ENCODE measurements at places on chromosomes 13 and 19.

DNA sequence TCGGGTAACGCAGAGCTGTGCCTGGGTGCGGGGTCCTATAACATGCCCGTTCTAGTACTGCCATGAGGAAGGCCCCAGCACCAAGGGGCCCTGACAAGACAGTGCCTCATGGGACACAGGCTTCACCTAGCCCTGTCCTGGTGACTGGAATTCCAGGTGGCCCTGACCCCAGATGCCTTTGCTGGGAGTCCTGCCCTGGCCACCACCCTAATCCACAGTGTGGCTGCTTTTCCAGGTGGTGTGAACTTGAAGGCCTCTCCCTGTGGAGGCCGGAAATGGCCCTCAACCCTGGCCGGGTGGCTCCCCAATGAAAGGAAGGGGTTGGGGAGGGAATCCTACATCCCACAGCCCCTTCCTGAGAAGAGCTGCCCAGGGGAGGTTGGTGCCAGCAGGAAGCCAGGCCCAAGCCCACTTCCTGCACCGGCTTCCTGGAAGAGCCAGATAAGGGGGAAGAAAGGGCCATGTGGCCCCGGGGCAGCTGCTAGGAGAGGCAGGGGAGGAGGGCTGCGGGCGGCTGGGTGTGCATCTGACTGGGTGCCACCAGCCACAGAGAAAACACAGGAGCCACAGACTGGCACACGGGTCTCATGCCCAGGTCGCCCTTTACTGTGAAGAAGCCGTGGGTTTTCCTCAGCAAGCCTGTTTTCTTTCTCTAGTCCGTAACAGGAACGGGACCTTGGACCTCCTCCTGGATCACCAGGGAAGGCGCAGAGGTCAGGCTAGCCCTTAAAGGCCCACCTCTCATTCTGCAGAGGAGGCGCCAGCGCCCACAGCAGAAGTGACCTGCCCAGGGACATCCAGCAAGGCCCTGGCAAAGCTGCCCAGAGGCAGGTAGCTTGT, 4.7 kb downstream of the LSM4 start:
- H3K27me3 ChIP-seq: no peaks in the 10 kb centered on the region
- ATAC-seq: peak; percentile 47
- H3K4me3 ChIP-seq: peak overlapping the region; percentile 92
- H3K4me1 ChIP-seq: peaks cover 26% of the 10 kb centered on the region
- peak overlapping the region; percentile 92 for H3K27ac ChIP-seq

DNA sequence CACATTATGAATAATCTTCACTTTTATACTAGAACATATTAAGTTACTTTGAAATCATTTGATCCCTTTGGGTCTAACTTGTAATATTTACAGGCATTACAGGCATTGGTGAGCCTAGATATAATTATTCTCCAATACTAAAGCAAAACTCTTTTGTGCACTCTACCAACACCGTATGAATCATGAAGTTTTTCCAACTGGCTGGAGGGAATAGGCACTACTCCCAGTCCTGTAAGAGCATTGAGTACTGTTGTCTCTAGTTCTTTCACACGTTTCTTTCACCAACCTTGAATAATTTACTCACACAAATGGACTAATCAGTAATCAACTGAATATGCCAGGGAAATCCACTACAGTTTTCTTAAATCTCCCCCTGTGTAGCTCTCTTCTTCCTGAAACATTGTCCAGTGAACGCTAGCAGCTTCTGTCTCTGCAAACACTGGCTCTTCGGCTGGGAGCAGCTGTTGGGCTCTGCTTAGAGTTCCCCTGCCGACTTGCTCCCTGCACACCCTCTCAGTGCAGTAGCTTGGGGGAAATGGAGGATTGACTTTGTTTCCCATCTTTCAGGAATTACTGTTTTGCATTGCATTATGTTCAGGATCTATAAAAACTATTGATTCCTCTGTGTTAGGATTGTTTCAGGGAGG, 476.7 kb downstream of the RFC3 start:
- no peaks in the 10 kb centered on the region for H3K4me1 ChIP-seq
- no peak for ATAC-seq
- no peaks in the 10 kb centered on the region for H3K36me3 ChIP-seq
- H3K4me3 ChIP-seq: no peak overlapping the region
- H3K27me3 ChIP-seq: no peaks in the 10 kb centered on the region
- H3K27ac ChIP-seq: no peak overlapping the region

GRCh38 chr13:66578305-66578704, 651.8 kb downstream of the PCDH9 start:
- no peaks in the 10 kb centered on the region for H3K36me3 ChIP-seq
- H3K4me3 ChIP-seq: no peak overlapping the region
- ATAC-seq: no peak

DNA sequence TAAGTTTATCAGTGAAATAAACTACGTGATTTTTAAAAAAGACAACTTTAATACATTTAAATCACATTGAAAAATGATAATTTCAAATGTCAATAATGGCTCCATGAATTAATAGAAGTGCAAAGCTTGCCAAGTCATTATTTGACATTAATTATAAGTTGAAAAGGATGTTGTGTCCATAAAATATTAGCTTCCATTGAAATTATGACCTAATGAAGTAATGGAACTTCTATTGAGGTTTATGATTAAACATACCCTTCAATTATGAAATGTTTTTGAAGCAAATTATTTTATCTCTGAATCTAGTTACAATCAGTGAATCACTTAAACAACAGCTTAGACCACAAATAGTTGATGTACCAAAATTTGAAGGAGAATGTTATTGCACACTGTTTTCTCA, 144.2 kb downstream of the SLITRK6 start:
- H3K27me3 ChIP-seq: no peaks in the 10 kb centered on the region
- H3K4me1 ChIP-seq: no peaks in the 10 kb centered on the region
- H3K27ac ChIP-seq: no peak overlapping the region
- H3K4me3 ChIP-seq: no peak overlapping the region
- no peaks in the 10 kb centered on the region for H3K36me3 ChIP-seq

GRCh38 chr13:27151798-27152599, 19.6 kb downstream of the USP12 start:
- peaks cover 38% of the 10 kb centered on the region for H3K4me1 ChIP-seq
- peak overlapping the region; percentile 16 for H3K27ac ChIP-seq
- H3K4me3 ChIP-seq: peak overlapping the region; percentile 26
- no peaks in the 10 kb centered on the region for H3K27me3 ChIP-seq
- H3K36me3 ChIP-seq: peaks cover 36% of the 10 kb centered on the region

- ATAC-seq: peak; percentile 39
- no peak overlapping the region for H3K4me3 ChIP-seq
- H3K36me3 ChIP-seq: no peaks in the 10 kb centered on the region
- no peak overlapping the region for H3K27ac ChIP-seq
- no peaks in the 10 kb centered on the region for H3K27me3 ChIP-seq
Observed at GRCh38 chr19:6983448-6983847, 37.8 kb downstream of the MBD3L2B start.

DNA sequence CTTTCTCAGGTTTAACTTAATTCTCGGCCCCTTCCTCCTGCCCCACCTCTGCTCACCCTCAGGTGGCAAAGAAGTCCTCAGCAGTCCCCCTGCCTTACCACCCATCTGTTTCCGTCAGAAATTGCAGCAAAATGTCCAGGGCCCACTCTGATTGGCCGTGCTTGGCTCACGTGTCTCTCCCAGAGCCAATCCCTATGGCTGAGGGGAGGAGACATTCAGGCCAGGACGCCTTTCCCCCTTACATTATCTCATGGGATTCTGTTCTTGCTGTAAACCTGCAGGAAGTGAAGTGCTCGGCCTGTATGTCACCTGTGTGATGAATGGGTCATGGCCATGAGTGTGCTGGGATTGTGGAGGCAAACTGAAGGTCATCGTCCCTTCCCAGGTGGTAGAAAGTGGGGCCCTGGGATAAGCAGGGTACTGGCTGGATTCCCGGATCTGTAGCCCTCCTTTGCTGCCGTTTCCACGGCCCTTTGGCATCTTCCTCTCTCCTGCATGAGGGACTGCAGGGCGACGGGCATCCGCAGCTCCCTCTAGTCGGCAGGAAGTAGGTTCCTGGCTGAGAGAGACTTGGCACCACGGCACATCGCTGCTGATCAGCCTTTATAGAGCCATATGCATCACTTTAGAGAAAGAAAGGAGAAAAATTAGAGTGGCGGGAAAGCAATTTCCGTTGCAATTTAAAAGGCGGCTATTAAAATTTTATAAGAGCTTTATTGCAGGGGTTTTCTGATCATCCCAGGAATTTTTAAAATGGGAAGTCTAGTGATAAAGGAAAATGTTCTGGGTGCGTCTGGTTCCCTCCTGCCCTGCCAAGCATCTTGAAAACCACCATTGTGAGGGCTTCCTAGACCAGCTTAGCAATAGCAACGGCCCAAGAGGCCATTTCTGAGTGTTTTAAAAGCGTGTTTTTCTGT, 118.2 kb downstream of the SIPA1L3 start:
- ATAC-seq: no peak
- H3K4me1 ChIP-seq: no peaks in the 10 kb centered on the region
- H3K27ac ChIP-seq: peak overlapping the region; percentile 34
- no peak overlapping the region for H3K4me3 ChIP-seq
- peaks cover 3% of the 10 kb centered on the region for H3K36me3 ChIP-seq
- H3K27me3 ChIP-seq: no peaks in the 10 kb centered on the region

DNA sequence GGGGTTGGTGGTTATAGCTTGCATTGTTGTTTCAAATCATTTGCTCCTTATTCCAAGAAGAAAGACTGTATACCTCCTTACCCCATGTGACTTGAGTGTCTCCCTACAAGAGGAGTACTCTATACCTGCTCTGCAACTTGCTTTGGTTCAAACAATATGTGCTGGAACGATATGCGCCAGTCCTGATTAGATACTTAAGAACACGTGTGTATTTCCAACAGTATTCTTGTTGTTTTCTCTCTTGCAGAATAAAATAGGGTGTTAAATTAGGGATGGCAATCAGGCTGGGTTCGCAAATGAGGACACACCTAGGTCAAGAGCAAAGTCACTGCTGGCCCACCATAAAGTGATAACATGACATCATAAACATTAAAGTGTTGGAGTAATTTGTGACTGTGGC, 895.0 kb upstream of the SLITRK1 start:
- no peaks in the 10 kb centered on the region for H3K27me3 ChIP-seq
- ATAC-seq: no peak
- no peak overlapping the region for H3K4me3 ChIP-seq
- no peak overlapping the region for H3K27ac ChIP-seq
- no peaks in the 10 kb centered on the region for H3K4me1 ChIP-seq

DNA sequence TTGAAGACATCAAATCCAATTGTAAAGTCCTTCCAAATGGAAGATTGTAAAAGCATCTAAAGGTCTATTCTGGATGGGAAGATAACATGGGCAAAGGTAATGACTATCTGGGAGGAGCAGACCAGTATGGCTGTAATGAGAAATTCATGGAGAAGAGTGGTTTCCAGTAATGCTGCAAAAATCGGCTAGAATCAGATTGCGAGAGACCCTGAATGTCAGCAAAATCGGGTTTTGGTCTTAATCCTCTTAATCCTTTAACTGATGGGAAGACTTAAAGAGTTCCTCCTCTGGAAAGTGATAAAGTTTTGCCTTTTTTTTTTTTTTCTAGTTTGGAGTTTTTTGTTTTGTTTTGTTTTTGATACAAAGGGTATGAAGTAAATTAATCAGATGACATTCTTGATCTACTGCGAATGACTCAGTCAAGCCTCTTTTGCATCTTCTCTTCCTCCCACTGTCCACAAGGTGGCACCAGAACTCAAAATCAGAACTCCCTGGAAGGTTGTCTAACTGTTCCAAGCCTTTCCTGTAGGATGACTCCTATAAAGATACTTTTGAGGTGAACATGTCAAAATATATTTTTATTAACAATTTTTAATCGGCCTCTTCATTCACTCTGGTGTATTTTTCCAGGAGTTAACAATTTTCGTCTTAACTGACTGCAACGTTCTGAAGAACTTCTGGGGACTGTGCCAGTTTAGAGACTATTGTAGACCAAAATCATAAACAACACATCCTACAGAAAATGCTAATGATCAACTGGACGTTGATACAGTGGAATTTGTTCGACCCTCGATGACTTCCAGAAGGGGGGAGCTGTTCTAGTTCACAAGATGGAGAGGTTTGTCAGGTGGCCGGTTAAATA, 213.3 kb upstream of the MIR17HG start:
- H3K4me1 ChIP-seq: no peaks in the 10 kb centered on the region
- no peaks in the 10 kb centered on the region for H3K36me3 ChIP-seq
- H3K27me3 ChIP-seq: no peaks in the 10 kb centered on the region
- ATAC-seq: peak; percentile 48
- H3K27ac ChIP-seq: no peak overlapping the region

DNA sequence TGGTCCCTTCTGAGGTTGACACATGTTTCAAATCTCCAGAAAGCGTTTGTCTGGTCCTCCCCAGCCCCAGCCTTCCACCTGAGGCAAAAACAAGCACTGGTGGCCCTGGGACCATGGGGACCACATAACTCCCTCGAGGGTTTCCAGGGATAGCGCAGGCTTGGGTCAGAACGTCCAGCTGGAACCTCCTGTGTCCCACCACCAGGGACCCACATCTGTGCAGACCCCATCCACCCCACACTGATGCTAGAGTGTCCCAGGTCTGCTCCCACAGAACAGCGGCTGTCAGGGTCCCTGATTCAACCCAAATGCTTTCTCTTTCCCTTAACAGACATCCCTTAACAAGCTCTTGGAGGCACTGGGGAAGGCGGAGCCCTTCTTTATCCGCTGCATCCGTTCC, 29.6 kb upstream of the USE1 start:
- H3K4me3 ChIP-seq: no peak overlapping the region
- H3K27ac ChIP-seq: peak overlapping the region; percentile 59
- H3K36me3 ChIP-seq: peaks cover 92% of the 10 kb centered on the region
- peaks cover 11% of the 10 kb centered on the region for H3K4me1 ChIP-seq

DNA sequence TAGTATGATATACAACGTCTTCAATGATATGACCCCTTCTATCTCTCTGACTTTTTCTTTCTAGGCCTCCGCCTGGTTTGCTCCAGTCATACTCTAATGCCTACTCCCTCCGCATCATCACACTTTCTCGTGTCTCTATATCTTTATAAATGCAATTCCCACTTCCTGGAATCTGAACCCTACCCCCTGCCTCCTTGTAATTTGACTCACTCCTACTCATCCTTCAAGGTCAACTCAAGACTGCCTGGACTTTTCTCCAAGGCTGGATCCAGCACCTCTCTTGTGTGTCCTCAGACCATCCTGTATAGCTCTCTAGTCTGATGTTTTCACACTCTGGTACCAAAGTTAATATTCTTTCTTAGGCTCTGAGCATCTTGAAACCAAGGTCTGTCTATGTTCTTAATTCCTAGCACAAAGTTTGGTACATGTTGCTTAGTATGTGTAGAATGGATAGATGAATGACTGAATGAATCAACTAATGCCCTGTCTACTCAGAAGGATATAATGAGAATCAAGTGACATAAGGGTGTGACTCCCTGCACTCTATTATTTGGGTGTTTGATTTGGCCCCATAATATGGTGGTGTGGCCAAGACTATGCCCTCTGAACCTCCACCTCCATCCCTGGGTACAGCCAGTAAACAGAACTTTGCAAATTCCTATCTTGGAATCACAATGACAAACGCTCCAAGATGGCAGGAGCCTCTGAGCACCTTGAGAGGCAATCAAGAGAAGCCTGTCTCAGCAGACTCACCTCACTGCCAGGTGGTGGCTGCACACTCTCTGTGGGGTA, 74.3 kb upstream of the SERP2 start:
- H3K27ac ChIP-seq: no peak overlapping the region
- H3K27me3 ChIP-seq: peaks cover 29% of the 10 kb centered on the region
- no peak for ATAC-seq

All from activated T-helper 17 cell treated with anti-CD3 and anti-CD28 coated beads, Interleukin-2, amount 50 U/mL, for 72 hours (primary cell).